AG04450 (cell line): ENCODE measurements at places on chromosomes 4 and X. TPM values are rescaled to one million over a fixed set of nuclear protein-coding genes. Genes with fewer than 3 reads are reported as not detected.

Gene ARAP2
- polyA plus RNA-seq, result 0.11 TPM in 2 replicates

Gene XK
- polyA plus RNA-seq, result 0.07 and 0.11 TPM in 2 replicates

Gene HUWE1
- polyA plus RNA-seq, result 73.9 and 76.1 TPM in 2 replicates

Gene DRD5
- not detected in 2 replicates for polyA plus RNA-seq

Gene KLHL4
- polyA plus RNA-seq, result 0.17 and 0.33 TPM in 2 replicates

Gene VCX3A
- polyA plus RNA-seq, result not detected in 2 replicates

Gene ADH7
- not detected in 2 replicates for polyA plus RNA-seq

Gene CNOT6L
- polyA plus RNA-seq, result 10.7 and 11.2 TPM in 2 replicates

Gene POLN
- 0.35 and 0.42 TPM in 2 replicates for polyA plus RNA-seq

Gene PCDH18
- polyA plus RNA-seq, result 204 and 255 TPM in 2 replicates

Gene CNKSR2
- 0.14 TPM in 2 replicates for polyA plus RNA-seq

Gene MFSD8
- polyA plus RNA-seq, result 11.5 and 18.0 TPM in 2 replicates

Gene ZNF157
- polyA plus RNA-seq, result 0.07 and 0.10 TPM in 2 replicates

Gene UBE2K
- 79.3 and 101 TPM in 2 replicates for polyA plus RNA-seq

Gene ALB
- 0.06 TPM in 1 of 2 replicates, not detected in the other for polyA plus RNA-seq

Gene ARX
- not detected in 2 replicates for polyA plus RNA-seq

Gene NSG1
- polyA plus RNA-seq, result 10.4 and 14.7 TPM in 2 replicates

Gene ADRA2C
- polyA plus RNA-seq, result not detected in 2 replicates

Gene SPANXN3
- polyA plus RNA-seq, result not detected in 2 replicates

Gene ARHGAP6
- 3.7 and 4.0 TPM in 2 replicates for polyA plus RNA-seq

Gene VSIG1
- 0.10 and 0.22 TPM in 2 replicates for polyA plus RNA-seq

Gene SLC16A2
- 38.5 and 42.6 TPM in 2 replicates for polyA plus RNA-seq

Gene APLN
- 0.21 and 0.27 TPM in 2 replicates for polyA plus RNA-seq

Gene TMPRSS11A
- not detected in 2 replicates for polyA plus RNA-seq
